Cardiac fibroblast (primary cell): ENCODE measurements at places on chromosomes 1 and 21.
A peak's percentile ranks its signal among the peaks of the same experiment; 100 is the strongest.

DNA sequence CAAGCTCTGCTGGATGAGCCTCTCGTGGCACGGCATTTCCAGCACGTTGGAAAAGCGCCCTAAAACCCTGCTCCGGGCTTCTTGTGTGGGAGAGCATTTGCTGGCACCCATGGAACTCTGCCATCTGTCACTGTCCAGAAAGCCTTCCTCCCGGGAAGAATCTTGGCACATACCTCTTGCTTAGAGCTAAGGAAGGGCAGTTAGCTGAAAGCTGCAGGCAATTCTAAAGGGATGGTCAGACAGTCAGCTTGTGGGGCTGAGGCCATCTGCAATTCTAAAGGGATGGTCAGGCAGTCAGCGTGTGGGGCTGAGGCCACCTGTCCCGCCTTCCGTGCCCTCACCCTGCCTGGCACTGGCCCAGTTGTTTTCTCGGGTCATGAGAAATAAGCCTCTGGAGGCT lies 139.0 kb upstream of the TMEM51 start:
- no peak for DNase-seq

GRCh38 chr1:219324629-219325367 lies 151.1 kb downstream of the LYPLAL1 start:
- DNase-seq, result peak; percentile 71

GRCh38 chr1:228457017-228457395 lies 30.2 kb upstream of the RNF187 start:
- DNase-seq, result peak; percentile 11

- DNase-seq, result peak; percentile 98
Measured at GRCh38 chr1:15680561-15681348, 3.4 kb upstream of the PLEKHM2 start.

DNA sequence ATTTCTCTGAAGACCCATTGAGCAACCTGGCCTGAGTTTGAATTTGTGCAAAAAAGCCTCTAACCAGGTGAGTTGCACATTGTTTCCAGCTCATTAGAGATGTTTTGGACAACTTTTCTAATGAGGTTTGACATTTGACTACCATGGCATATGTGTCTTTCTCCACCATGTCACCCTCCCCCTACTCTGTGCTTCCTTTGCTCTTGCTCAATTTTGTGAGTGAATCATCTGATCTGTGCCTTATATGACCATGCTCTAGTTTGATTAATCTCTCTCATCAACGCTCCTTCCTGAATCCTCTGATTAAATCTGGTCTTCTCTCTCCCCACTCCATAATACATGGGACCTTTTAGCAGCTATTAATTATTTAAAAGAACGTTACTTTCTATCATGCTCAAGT lies 144.8 kb upstream of the SAMSN1 start:
- DNase-seq, result no peak

DNA sequence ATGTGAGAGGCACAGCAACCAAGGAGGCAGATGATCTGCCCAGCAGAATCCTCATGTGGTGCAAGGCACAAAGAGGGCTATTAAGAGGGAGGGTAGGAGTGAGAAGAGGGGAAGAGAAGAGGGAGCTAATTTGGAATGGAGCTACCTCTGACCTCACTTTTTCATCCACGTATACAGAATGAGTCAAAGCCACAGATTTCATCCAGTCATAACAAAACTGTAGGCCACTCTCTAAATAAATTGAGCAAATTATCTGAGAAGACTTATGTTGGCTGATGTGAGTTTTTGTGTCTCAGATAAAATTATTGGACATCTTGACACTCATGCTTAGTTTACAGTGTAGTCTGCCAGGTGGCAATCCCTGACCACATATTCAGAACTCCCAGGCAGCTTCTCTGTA lies 325.6 kb downstream of the TTLL7 start:
- no peak for DNase-seq
